ENCODE measurements at places on chromosomes 12 and 14. TPM values are rescaled to one million over a fixed set of nuclear protein-coding genes. Genes with fewer than 3 reads are reported as not detected.

GRCh38 chr12:109428037-109428629, 49.0 kb downstream of the KCTD10 start:
- peak; percentile 68 for DNase-seq
- no peaks in the 10 kb centered on the region for H3K36me3 ChIP-seq

DNA sequence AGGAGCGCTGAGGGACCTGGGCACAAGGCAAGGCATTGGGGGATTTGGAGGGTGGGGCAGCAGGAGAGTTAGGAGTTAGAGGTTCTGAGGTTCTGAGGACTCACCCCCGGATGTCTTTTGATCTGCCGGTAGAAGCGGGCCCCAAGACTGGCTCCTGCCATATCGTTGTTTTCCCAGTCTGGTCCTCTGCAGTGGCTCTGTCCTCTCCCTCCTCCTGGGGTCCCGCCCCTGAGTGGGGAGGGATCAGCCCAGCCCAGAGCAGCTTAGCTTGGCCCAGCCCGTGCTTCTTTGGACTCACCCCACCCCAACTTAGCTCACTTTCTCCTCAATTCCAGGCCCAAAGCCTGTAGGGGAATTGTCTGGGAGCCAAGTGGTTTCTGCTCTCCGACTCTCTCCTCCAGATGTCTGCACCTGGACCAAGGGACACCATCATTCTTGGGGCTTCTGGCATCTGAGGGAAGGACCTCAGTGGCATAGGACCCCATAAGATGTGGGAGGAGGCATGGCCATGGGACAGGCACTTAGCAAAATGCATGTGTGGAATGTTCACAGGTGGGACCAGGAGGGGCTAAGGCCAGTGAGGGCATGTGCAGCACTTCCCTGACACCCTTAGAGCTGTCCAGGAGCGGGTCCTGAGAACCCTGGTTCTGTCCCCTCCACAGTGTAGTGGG, 7.5 kb downstream of the SHMT2 start:
- H3K27me3 ChIP-seq: peaks cover 70% of the 10 kb centered on the region
- H3K4me1 ChIP-seq: peaks cover 63% of the 10 kb centered on the region
- peaks cover 28% of the 10 kb centered on the region for H3K36me3 ChIP-seq
- no peak overlapping the region for H3K4me3 ChIP-seq

DNA sequence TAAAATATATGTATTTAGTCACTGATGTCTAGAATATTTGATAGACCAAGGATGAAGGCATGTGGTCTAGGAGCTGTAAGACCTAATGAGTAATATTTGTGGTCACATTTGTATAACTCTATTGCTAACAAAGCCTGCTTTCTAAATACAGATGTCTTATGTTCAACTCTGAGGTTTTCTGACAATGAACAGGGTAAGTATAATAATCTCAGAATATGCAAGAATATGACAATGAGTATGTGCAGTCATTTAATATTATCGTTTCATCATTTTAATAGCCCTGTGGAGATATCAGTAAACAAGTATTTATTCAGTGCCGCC, 389.6 kb downstream of the LRIG3 start:
- no peak overlapping the region for H3K4me3 ChIP-seq
- H3K27me3 ChIP-seq: no peaks in the 10 kb centered on the region
- H3K4me1 ChIP-seq: no peaks in the 10 kb centered on the region
- no peak for DNase-seq
- no peak overlapping the region for H3K27ac ChIP-seq
- H3K36me3 ChIP-seq: no peaks in the 10 kb centered on the region

DNA sequence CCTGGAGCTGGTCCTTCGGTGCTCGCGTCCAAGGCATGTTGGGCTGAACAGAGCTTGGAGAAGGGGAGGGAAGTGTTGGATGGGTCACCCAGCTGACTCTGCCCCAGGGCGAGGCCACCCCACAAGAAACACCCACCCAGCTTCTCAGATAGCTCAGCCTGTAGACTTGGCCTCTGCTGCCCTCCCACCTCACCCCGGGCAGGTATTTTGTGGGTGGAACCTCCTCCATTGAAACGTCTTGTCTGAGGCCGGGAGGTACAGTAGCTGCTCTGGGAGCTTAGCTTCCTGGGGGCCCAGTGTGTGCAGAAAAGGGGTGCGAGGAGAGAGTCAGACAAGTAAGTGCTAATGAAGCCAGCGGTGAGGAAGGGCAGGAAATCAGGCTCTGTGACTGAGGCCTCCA, 54.8 kb upstream of the TSPAN9 start:
- H3K27ac ChIP-seq: no peak overlapping the region
- no peaks in the 10 kb centered on the region for H3K27me3 ChIP-seq
- H3K36me3 ChIP-seq: no peaks in the 10 kb centered on the region

DNA sequence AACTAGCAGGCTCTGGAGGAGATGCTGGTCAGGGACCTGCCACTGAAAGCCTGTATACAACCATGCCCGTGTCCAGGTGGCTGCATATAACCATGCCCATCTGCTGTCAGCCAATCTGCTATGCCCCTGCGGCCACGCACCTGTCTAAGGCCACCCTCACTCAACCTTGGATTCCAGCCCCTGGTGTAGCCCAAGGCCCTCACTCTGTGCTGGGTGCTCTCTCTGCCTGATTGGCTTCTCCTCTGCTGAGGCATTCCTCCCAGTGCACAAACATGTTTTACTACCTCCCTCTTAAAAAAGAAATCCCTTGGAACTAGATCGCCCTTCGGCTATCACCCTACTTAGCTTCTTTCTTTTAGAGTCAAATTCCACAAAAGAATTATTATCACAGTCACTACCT, 45.5 kb downstream of the ZFP36L1 start:
- H3K4me3 ChIP-seq: no peak overlapping the region
- peaks cover 8% of the 10 kb centered on the region for H3K4me1 ChIP-seq
- peaks cover 81% of the 10 kb centered on the region for H3K27me3 ChIP-seq
- no peak for DNase-seq
- H3K36me3 ChIP-seq: no peaks in the 10 kb centered on the region

DNA sequence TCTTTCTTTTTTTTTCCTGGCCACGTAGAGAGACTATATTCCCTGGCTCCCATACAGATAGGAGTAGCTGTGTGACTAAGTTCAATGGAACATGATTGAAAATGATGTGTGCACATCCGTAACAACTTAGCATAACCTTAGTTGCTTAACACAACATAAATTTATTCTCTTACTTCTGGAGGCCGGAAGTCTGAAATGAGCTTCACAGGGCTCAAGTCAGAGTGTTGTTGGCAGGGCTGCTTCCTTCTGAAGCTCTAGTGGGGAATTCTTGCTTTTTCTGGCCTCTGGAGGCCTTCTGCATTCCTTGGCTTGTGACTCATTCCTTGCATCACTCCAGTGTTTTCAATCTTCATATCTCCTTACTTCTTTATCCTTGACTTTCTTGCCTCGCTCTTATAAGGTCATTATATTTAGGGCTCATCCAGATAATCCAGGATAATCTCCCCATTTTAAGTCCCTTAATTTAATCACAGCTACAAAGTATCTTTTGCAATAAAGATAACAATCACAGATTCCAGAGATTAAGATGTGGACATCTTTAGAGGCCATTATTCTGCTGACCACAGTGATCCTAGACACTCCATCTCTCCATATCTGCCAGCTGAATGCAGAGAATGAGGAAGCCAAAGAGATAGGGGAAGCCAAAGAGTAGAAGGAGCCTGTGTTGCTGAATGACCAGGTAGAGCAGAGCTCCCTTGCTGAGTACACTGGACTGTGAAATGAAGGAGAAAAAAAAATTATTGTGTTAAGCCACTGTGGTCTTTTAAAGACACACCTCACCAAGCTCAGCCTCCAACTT, 21.0 kb upstream of the SNX6 start:
- H3K27ac ChIP-seq: no peak overlapping the region
- H3K36me3 ChIP-seq: no peaks in the 10 kb centered on the region
- H3K27me3 ChIP-seq: no peaks in the 10 kb centered on the region
- no peak for DNase-seq

Gene KRT86
- not detected for polyA plus RNA-seq

Gene ABCD2
- polyA plus RNA-seq: not detected
